ENCODE measurements at places on chromosomes 2 and 18.

DNA sequence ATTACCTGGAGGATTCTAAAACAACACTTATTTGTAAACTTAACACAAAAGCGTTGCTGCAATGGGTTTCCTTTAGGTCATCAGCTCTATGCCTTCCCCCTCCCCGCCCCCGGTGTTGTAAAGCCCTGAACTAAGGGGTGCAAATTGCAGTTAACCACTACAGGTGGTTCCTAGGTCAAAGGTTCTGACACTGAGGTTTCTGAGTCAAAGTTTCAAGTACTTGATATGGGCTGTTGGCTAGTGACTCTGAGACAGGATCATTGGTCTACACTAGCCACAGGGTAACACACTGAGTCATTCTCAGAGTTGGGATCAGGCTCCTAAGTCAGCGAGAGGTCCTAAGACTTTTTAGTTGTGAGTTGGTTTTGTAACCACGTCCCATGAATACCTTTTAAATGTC is 15.4 kb downstream of the IL1B start:
- DNase-seq: no peak

DNA sequence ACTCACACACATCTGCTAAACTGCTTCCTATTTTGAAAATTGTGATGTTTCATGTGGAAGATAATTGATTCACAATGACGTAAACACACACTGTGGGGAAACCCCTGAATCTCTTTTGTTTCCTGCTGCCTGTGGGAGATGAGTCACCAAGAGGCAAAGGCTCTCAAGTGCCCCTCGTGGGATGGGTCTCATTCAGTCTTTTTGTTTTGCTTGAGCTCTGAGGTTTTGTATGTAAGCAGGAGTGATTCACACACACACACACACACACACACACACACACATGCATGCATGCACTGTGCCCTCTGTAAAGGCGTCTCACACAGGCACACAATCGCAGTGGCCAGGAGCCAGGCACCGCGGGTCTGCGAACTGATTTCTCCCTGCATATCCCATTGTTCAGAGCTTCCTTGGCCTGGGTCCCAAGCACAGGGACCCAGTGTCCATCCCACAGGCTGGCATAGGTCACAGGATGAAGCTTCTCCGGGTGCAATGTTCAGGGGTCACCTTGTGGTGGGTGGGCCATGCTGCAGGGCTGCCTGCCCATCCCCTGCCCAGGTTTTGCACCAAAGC is 12.1 kb upstream of the ARHGEF4 start:
- peak; percentile 98 for DNase-seq

- DNase-seq: no peak
Measured at GRCh38 chr2:239075918-239076758, 228.3 kb downstream of the TWIST2 start.

GRCh38 chr2:47060652-47061170 is 94.4 kb downstream of the STPG4 start:
- no peak for DNase-seq

DNA sequence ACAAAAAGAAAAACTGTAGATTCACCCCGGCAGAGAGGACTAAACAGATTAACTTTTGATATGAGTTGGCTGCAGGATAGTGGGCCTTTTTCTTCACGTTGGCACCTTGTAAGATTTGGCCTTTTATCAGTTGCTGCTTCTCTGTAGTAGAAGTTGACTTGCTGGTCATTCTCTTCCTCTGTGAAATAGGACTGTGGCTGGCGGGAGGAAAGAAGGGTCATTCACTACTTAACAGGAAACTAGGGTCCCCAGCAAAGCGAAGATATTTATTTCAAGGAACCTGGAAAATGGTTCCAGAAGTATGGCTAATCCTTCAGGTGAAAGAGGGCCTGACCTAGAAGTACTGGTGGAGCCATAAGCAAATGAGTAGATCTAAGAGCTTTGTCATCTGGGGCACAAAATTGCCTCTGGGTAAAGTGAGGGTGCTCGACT is 383 bp upstream of the ATP5MC3 start:
- DNase-seq: no peak
